ENCODE measurements at places on chromosomes 1 and 21. TPM values are rescaled to one million over a fixed set of nuclear protein-coding genes. Genes with fewer than 3 reads are reported as not detected.
A peak's percentile ranks its signal among the peaks of the same experiment; 100 is the strongest.

- no peaks in the 10 kb centered on the region for H3K27me3 ChIP-seq
- H3K4me3 ChIP-seq, result no peak overlapping the region
- no peaks in the 10 kb centered on the region for H3K36me3 ChIP-seq
- H3K27ac ChIP-seq, result no peak overlapping the region
- H3K4me1 ChIP-seq, result no peaks in the 10 kb centered on the region
Observed at GRCh38 chr1:222167111-222167510, 380.8 kb downstream of the HHIPL2 start.

The GBP7 gene
- 0.24 TPM for total RNA-seq

GRCh38 chr21:43918385-43918947 lies 53.4 kb downstream of the AGPAT3 start:
- H3K27me3 ChIP-seq, result no peaks in the 10 kb centered on the region
- no peaks in the 10 kb centered on the region for H3K36me3 ChIP-seq
- H3K4me1 ChIP-seq, result peaks cover 93% of the 10 kb centered on the region
- no peak overlapping the region for H3K4me3 ChIP-seq
- H3K27ac ChIP-seq, result no peak overlapping the region

- H3K36me3 ChIP-seq, result no peaks in the 10 kb centered on the region
- H3K27ac ChIP-seq, result peak overlapping the region; percentile 82
- no peaks in the 10 kb centered on the region for H3K27me3 ChIP-seq
- DNase-seq, result no peak
Observed at GRCh38 chr1:91779548-91780021, 106.4 kb downstream of the TGFBR3 start.

GRCh38 chr1:145877923-145878486 lies 7.7 kb downstream of the ANKRD35 start:
- no peaks in the 10 kb centered on the region for H3K4me1 ChIP-seq
- no peaks in the 10 kb centered on the region for H3K27me3 ChIP-seq
- DNase-seq, result no peak

- DNase-seq, result no peak
- no peak overlapping the region for H3K27ac ChIP-seq
- H3K27me3 ChIP-seq, result no peaks in the 10 kb centered on the region
- H3K4me3 ChIP-seq, result no peak overlapping the region
Observed at GRCh38 chr1:35220976-35221375, 28.0 kb upstream of the SFPQ start.

DNA sequence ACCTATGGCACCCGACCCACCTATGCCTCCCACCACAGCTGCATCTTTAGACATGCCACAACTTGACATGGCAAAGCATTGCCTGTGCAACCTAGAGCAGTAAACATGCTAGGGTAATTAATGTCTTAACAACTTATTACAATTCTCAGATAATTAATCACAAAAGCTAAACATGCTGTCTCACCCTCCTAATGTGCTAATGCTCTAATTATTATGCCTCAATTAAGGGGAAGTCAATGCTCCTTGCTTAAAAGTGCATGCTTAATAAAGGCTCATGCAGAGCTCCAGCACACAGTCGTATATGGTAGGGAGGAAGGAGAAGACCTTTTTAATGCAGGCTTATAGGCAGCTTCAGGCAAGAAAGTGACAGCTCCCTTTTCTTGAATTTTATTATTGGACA lies 396.0 kb downstream of the SEC16B start:
- H3K36me3 ChIP-seq, result no peaks in the 10 kb centered on the region
- no peaks in the 10 kb centered on the region for H3K27me3 ChIP-seq
- no peak overlapping the region for H3K4me3 ChIP-seq
- H3K4me1 ChIP-seq, result no peaks in the 10 kb centered on the region
- no peak for DNase-seq

The RAP1A gene
- 121 TPM for total RNA-seq

DNA sequence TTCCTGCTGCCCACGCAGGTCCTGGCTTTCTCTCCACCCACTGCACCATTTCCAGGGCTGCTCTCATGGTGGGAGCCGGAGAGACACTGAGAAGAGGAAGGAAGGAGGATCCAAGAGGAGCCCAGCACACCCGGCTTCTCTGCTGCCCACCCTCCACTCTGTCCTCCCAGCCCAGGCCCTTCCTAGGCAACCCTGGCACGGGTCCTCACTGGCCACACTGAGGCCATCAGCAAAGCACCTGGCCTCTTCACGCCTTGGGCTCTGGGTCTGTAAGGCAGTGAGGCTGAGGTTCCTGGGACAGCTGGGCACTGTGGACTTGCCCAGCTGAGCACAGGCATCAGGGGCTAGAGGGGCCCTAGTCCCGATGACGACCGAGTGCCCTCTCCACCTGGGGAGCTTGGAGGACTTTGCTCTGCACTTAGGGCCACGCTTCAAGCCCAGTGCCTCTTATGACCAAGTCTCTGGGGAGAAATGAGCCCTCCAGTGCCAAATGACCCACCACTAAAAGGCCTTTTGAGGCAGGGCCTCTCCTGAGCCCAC lies 43.1 kb downstream of the PDE9A start:
- no peaks in the 10 kb centered on the region for H3K27me3 ChIP-seq

The DMBX1 gene
- total RNA-seq, result not detected

- no peak overlapping the region for H3K4me3 ChIP-seq
- no peaks in the 10 kb centered on the region for H3K36me3 ChIP-seq
Observed at GRCh38 chr1:24540906-24541710, 14.8 kb upstream of the NCMAP start.

DNA sequence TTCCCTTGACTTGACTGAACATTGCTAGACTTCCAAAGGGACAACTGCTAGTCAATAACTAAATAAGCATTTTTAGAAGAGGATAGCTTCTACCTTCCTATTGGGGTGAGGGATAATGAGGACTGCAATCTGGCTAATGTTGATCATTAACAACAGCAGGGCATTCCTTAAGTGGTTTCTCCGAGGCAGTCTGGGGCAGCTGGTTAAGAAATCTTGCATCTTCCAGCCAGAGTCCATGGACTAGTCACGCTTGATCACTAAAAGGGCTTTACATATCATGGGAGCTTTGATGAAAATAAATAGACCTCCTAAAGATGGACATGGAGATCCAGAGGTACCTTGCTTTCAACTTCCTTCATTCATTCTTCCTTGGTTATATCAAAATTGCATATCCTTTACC lies 329.4 kb upstream of the ESRRG start:
- no peak overlapping the region for H3K4me3 ChIP-seq
- DNase-seq, result no peak
- no peaks in the 10 kb centered on the region for H3K4me1 ChIP-seq

DNA sequence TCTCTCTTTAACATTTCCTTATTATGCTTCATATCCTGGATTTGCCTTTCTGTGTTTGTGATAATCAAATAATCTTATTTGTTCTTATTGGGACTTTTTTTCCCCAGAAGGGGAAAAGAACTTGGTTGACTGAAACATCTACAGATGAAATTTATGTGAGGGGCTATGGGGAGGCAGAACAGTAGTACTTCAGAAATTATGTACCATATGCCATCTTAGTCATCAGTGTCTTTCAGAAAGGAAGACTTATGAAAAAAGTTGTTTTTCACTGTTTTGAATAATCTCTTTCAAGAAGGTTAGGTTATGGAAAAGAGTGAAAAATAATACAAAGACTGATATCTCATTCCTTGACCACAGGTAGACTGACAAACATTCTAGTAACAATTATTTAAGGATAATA lies 30.2 kb upstream of the TRAF5 start:
- H3K27ac ChIP-seq, result no peak overlapping the region
- H3K27me3 ChIP-seq, result no peaks in the 10 kb centered on the region
- H3K4me1 ChIP-seq, result no peaks in the 10 kb centered on the region
- H3K36me3 ChIP-seq, result peaks cover 81% of the 10 kb centered on the region
- no peak overlapping the region for H3K4me3 ChIP-seq
- no peak for DNase-seq

The FCGR2B gene
- total RNA-seq, result 41.4 TPM

DNA sequence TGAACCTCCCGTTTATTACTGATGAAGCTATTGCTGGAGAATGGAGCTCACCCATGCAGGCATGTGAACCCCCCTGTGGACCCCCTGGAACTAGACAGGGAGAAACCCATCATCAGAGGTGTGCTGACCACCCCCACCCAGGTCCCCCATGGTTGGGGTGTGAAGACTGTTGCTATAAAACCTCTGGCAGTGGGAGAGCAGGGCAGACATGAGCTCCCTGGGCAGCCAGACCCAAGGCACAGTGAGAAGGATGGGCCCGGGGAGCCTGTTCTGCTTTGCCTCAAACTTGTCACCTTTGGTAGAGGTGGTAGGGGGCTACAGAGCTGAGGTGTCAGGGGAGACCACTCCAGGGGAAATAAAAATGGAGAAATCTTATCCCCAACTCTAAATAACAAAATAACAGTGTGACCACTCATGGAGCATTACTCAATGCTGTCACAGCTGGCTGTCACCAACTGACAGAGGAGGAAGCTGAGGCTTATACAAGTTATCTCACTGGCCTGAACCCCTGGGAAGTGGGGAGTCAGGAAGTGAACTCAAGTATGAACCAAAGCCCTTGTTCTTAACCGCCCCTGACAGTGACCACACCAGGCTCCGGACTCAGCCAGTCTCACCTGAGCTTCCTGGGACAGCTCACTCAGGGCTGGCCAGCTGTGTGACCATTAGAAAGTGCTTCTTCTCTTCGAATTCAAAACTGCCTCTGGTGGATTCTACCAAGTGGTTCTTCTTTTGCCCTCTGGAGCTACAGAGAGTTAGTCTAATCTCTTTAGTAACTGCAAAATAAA lies 698.8 kb downstream of the MATN1 start:
- H3K4me3 ChIP-seq, result no peak overlapping the region
- no peaks in the 10 kb centered on the region for H3K4me1 ChIP-seq
- no peak overlapping the region for H3K27ac ChIP-seq
- no peaks in the 10 kb centered on the region for H3K36me3 ChIP-seq
- H3K27me3 ChIP-seq, result no peaks in the 10 kb centered on the region

The PLEKHN1 gene
- total RNA-seq, result 1.0 TPM

GRCh38 chr1:114235960-114236359 lies 82.3 kb upstream of the SYT6 start:
- H3K4me1 ChIP-seq, result no peaks in the 10 kb centered on the region
- H3K36me3 ChIP-seq, result no peaks in the 10 kb centered on the region
- H3K4me3 ChIP-seq, result no peak overlapping the region
- H3K27me3 ChIP-seq, result no peaks in the 10 kb centered on the region
- no peak overlapping the region for H3K27ac ChIP-seq
- no peak for DNase-seq

Data from spleen (tissue), 13 donors.